ENCODE measurements at places on chromosomes 5 and 9.

GRCh38 chr5:127757576-127757975 lies 54.4 kb downstream of the CCDC192 start:
- DNase-seq: no peak

- DNase-seq: no peak
Measured at GRCh38 chr5:6408627-6409446, 30.5 kb upstream of the MED10 start.

GRCh38 chr5:170937914-170938313 lies 76.1 kb downstream of the RANBP17 start:
- no peak for DNase-seq

DNA sequence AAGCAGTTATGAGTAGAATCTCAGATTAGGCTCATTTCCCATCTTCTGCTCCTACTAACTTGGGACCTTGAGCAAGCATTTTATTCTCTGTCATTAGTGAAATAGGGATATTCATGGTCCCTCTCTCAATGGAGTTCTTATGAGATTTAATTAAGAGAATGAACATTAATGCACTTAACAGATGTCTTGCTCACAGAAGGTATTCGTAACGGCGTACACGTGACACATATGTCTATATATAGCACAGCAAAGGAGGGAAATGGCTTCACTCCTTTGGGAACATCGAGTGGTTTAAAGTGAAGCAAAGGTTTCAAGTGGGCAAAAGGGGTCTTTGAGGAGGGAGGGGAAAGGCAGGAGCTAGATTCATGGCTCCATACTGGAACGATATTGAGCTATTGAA lies 24.6 kb downstream of the KDM4C start:
- DNase-seq: no peak

- DNase-seq: no peak
Measured at GRCh38 chr9:110141227-110141793, 66.6 kb downstream of the C9orf152 start.

- no peak for DNase-seq
Measured at GRCh38 chr5:112848116-112848811, 12.8 kb upstream of the SRP19 start.

DNA sequence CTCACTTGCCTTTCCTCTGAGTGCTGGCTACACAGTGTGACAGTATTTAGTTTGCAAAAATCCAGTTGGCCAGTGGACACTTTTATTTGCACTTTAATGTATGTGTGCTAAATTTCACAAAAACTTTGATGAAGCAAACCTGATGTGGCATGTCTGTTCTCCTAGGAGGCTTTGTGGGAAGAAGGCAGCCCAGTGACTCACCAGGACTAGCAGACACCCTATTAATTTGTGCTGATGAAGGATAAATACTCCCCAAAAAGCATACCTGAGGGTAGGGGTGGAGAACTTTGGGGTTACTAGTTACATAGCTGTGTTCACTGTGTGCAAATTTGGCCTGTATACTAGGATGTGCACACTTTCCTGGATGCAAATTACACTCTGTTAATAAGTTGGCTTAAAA lies 39.3 kb upstream of the IPPK start:
- DNase-seq: no peak

DNA sequence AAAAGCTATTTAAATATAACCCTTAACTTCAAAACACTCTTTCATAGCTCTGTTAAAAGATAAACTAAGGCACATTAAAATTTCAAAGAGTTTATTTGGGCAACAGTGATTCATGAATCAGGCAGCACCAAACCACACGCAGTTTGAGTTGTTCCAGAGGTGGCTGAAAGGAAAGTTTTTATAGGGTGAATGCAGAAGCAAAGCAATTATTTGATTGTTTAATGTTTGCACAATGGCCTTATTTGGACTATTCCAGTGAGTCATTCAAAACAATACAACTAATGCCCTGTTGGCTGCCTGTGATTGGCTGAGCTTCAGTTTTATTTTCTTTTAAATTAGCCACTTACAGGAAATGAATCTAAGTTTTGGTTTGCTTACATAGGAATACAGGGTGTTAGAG lies 125.3 kb downstream of the CEP120 start:
- no peak for DNase-seq

GRCh38 chr5:87313216-87313615 lies 45.5 kb downstream of the RASA1 start:
- DNase-seq: no peak

DNA sequence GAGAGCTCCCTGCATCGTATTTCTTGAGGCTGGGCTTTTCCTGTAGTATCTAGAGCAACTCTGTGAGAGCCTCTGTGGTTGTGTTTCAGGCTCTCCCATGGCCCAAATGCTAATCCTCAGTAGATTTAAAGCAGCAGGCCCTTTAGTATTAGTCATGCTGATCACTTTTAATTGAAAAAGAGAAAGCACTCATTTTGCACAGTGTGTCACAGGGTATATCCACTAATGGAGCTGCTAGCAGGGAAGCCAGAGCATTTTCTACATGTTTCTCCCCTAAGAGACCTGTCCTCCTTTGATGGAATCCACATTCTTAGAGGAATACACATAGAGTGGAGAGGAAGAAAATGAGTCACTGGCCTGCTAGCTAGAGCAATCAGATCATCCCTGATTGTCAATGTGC lies 348.5 kb downstream of the TMEM232 start:
- DNase-seq: no peak

DNA sequence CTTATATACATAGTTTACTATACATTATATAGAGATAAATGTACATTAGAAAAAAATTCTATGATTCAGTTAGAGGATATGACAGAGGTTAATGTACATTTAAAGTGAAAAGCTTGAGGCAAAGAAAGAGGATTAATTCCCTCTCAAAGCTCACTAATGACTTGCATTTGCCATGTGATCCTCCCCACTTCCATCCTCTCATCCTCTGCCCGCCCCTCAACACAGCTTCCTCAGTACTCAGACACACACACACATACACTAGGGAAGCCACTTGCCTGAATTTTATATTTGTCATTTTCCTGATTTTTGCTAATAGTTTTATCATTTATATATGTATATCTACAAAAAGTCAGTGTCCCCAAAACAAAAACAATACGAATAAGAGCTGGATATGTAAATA lies 764.5 kb downstream of the EFNA5 start:
- no peak for DNase-seq

DNA sequence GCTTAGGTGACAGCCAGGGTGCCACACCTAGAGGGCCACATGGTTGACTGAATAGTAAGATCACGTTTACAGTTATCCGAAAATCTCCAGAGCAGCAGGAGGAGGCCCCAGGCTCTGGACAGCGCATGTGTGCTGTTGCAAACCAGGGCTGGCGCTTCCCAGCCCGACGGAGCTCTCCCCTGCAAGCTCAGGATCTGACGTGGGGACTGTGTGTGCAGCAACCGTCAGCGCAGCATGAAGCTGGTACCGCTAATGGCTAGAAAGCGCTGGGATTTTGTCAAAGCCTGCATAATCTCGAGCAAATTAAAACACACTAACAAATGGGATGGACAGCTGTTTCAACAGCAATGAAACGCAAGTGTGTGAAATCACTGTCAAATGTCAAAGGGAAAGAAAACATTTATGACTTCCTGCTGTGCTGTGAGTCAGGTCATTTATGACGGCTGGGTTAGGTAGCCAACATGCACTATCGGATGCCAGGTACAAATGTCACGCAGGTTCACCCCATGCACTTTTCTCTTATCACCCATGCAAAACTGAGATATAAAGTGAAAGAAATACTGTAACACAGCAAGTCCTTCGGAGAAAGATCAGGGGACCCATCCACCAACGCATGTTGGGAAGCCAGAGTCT lies 7.5 kb downstream of the SURF4 start:
- no peak for DNase-seq

DNA sequence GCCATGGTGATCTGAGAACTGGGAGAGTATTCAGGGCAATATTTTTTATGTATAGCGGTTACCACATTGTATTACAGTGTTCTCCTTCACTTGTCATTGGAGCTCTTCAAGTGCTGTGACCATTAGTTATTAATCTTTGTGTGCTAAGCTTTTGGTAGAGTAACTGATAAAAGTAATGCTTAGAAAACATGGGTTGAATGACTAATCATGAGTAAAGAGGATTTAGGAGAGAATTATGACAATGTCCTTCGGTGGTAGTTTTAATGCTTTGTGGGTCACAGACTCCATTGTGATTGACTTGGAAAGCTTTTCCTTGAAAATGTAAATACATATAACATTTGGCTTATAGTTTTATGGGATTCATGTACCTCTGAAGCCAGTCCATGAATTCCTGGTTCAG lies 21.4 kb downstream of the TGFBR1 start:
- no peak for DNase-seq

- no peak for DNase-seq
Measured at GRCh38 chr5:157651623-157652376, 438 bp downstream of the SOX30 start.

GRCh38 chr9:37747271-37747753 lies 6.3 kb upstream of the TRMT10B start:
- no peak for DNase-seq

DNA sequence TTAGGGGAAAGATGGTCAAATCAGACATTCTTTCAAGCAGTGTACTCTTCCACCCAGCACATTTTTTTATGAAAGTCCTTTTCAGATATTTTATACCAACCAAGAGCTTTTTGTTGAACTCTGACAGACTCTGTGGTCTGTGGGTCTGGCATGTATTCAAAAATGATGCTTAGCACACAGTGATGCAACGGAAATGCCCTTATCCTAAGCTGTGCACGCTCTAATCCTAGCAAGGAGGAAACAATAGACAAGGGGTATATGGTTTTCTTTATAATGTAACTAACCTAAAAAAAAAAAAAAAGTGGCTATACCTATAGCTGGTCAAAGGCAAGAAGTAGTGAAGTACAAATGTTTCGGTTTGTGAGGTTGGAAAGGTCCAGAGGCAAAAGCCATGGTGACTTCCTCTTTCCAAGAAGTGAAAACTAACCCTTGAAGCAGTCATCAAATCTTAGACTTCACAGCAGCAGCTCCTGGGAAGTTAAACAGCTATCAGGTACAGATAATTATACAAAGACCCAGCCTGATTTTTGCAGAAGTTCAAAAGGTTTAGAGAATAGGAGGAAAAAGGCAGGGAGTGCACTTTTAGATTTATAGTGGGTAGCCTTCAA lies 82.5 kb downstream of the SEMA6A start:
- DNase-seq: no peak

GRCh38 chr9:79215821-79216220 lies 355.9 kb upstream of the TLE4 start:
- no peak for DNase-seq

DNA sequence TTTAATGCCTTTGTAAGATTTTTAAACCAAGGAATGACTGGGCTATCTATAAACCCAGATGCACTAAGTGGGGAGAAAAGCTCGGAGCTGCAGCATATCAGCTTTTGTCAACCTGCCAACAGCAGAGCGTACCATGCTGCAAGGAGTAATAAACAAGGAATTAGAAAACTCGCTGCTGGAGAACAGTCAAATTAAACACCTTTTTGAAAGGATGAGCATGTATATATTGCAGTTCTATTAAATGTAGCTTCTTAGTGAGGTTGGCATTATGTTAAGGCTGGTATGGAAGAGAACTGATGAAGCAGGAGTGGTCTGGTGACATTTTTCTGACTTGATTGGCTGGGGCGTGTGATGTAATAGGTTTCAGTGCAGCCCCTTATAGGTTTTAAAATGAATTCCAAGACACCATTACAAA lies 74.7 kb downstream of the PIK3R1 start:
- DNase-seq: no peak

DNA sequence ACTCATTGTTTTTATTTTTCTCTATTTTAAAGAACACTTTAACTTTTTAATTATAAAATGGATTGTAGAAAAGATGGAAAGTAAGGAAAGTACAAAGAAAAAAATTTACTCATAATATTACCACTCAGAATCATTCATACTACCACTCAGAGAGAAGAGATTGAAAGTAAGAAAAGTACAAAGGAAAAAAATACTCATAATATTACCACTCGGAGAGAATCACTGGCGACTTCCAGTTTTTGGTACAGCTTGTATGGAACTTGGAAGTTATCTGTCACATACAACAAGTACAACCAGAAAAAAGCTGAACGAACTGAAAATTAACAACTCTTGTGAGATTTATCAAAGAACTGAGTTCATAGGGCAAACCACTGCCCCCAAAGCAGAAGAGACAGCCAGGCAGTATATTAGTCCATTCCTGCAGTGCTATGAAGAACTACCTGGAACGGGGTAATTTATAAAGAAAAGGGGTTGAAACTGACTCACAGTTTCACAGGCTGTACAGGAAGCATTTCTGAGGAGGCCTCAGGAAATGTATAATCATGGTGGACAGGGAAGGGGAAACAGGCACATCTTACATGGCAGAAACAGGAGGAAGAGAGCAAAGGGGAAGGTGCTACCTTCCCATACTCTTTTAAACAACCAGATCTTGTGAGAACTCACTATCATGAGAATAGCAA lies 183.9 kb downstream of the SMARCA2 start:
- no peak for DNase-seq

GRCh38 chr5:102539562-102539961 lies 40.8 kb upstream of the SLCO6A1 start:
- DNase-seq: no peak

GRCh38 chr9:17604556-17604955 lies 25.7 kb downstream of the SH3GL2 start:
- no peak for DNase-seq

GRCh38 chr5:159190170-159190569 lies 19.2 kb downstream of the RNF145 start:
- DNase-seq: no peak

DNA sequence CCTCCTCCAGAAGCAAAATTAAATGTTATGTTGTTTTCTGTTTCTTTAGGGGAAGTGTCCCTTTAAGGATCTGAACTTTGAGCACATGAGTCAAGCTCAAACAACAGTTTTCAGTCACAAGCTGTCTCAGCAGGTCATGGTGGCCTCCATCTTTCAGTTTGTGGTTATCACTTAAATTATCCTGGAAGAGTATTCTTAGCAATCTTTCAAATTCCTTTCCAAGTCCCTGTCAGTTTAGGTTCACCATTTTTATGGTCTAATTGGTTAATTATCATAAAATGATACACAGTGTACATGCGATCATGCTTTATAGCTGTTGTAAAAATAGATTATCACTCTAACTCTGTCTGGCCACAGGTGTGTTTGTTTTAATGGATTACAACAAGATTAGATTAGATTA lies 43.1 kb upstream of the SELENOP start:
- no peak for DNase-seq

- DNase-seq: no peak
Measured at GRCh38 chr5:129074903-129075302, 19.6 kb upstream of the ISOC1 start.

- no peak for DNase-seq
Measured at GRCh38 chr5:88883059-88883835, at the start of gene MEF2C. TSS of gene MEF2C (minus strand) at chr5:88883184. CDS start at chr5:88823788, 59,396 bp downstream.

DNA sequence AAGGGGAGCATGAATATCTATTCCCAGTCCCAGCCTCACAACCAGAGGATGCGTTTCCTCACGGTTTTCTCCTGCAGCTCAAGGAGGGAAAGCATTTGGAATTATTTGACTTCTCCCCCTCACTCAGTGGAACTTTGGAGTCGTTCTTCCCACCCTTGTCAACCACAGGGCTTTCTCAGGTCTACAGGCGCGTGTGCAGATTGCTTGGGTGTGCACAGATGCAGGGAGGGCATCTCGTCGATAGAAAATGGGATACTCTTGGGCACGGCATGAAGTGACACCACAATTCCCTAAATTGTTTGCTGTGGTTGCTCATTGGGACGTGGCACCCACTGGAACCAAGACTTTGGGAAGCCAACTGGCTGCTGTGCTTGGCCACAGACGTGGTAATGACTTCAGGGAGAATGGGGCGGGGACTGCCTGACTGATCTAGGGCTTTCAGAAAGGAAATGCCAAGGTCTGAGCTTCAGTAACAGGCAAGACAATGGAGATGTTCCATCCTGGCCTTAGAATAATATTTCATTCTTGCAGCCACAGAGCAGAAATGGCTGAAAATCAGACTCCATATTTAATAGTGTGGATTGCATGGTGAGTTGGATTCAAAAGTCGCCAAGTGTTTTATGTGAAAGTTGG lies 12.2 kb upstream of the OBP2B start:
- no peak for DNase-seq
